ENCODE measurements at places on chromosomes 1 and 21.
A peak's percentile ranks its signal among the peaks of the same experiment; 100 is the strongest.

DNA sequence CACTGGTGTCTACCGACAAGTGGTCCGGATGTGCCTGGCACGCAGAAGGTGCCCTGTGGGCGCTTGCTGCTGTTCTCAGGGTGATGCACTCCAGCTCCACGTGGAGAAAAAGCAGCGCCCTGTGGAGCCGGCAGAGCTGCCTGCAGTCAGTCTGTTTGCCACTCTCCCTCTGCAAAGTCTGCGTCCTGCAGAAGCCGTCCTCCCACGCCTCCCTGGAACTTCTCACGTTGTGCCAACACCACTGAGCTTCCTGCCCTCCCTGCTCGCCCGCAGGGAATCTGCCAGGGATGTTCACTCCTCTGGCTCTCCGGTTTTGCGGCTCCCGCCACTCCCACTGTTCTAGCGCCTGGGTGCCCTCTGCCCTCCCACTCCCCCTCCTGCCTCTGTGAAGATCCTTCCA lies 19.8 kb upstream of the UBXN10 start:
- DNase-seq: peak; percentile 46

GRCh38 chr1:17470021-17470799 lies 30.7 kb upstream of the RCC2 start:
- DNase-seq: no peak

DNA sequence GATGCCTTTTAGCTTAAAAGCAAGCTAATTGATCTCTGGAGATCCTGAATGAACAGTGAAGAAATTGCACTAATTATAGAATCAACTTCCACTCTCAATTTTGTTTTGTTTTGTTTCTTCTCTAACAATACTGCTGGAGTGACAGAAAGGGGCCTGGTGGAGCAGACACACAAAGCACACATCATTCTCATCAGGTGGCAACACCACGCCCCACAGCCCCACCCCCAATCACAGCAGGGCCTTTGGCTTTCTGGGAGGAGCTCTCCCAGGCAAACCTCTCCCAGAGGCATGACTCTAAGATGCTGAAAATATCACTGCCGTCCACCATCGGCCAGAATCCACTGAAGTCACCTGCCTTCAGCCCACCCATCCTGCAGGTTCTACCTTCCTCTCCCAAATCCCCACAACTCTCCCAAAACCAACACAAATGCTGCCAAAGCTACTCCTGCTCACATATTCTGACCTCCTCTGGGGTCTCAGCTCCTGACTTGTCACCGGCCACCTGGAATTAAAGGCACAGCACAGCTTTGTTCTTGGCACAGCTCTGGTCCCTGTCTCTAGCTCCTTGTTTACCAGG lies 120.7 kb downstream of the GRIK3 start:
- no peak for DNase-seq

GRCh38 chr1:16126743-16127515 lies 28.9 kb downstream of the EPHA2 start:
- DNase-seq: no peak

DNA sequence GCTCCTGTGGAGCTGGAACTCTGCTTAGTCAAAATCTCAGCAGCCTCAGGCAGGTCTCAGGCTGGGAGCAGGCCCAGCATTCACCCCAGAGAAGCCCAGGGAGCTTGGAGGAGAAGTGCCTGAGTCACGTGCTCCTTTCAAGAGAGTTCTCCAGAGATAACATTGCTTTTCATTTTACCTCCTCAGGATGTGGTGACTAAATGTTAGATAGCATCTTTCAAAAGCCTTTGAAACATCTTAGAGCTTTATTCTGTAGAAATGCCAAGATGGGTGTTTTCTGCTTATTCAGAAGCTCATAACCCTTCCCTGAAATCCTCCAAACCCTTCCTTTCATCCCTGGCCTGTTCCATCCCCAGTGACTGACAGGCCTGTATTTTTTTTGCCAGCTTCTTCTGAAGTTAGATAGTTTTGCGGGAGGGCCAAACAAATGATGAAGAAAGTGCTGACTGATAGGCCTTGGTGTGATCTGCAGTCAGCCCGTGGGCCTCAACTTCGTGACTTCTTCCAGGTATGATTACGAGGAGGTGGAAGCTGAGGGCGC lies 58.0 kb downstream of the PGM1 start:
- no peak for DNase-seq

- no peak for DNase-seq
Observed at GRCh38 chr21:19993268-19993667, 1004.9 kb upstream of the NCAM2 start.

DNA sequence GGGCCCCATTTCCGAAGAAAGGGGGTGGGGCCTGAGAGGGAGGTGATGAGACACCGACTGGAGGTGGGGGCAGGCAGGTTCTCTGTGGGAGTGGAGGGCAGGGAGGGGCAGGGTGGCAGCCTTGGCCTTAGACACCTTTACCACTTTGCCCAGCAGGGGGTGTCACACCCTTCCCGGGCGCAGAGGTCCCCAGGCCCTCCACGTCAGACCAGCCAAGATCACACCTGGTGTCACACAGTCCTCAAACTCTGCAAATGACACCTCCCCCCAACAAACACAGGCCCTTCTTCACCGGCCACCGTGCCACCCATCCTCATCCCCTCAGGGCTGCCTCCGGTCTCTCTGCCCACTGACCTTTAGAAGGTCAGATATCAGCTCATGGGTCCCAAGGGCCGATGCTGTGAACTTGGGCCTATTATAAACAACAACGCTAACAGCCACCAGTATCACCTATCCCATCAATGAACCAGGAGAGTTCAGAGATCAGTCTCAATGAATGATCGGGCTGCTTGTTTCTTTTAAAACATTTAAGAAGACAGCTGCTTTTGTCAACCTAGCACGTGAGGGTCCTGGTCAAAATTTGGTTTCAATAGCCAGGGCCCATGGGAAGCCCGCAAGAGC lies 103.9 kb downstream of the CASZ1 start:
- DNase-seq: peak; percentile 58

DNA sequence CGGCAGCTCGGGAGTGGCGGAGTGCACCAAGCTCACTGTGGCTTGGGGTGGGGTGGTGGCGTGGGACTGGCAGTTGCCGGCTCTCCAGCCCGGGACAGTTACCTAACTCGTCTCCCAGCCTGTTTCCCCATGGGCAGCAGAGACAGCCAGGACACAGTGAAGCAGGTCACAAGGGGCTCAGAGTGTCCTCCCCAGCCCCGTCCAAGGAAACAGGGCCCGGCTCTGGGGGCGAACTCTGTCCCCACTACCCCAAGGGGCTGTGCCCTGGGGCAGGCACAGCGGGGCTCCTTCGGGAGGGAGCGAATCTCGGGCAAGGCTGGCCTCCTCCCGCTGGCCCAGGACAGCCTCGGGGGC lies 759 bp downstream of the GPR157 start:
- DNase-seq: peak; percentile 36

- no peak for DNase-seq
Observed at GRCh38 chr1:151005729-151006319, 878 bp downstream of the MINDY1 start.

DNA sequence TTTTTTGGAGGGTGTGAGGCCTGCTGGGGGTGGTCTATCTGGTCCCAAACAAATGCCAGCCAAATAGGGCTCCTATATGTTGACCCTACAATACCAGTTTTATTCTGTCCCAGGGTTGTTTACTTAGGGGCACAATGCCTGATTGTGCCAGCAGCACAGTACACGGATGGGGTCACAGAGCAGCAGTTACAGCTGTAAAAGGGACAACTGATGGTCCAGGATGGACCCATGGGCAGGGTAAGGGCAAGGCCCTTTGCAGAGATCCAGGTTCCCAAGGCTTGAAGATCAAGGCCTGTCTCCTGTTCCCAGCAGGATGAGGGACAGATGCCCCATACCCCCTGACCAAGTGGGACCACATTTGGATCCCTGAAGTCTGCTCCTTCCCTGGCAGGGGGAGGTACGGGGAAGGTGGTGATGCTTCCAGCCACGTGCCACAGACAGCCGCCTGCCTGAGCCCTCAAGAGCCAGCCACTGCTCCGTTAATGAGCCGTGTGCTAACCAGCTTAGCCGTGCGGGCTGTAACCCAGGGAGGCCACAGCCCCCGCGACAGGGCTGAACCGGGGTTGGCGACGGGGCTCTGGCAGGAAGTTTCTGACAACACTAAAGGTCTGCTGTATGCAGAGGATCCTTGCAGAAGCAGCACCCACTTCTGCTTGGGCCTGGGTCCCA lies 18.2 kb downstream of the SLC6A9 start:
- DNase-seq: no peak

- DNase-seq: no peak
Observed at GRCh38 chr1:33349081-33349759, 28.3 kb upstream of the A3GALT2 start.

DNA sequence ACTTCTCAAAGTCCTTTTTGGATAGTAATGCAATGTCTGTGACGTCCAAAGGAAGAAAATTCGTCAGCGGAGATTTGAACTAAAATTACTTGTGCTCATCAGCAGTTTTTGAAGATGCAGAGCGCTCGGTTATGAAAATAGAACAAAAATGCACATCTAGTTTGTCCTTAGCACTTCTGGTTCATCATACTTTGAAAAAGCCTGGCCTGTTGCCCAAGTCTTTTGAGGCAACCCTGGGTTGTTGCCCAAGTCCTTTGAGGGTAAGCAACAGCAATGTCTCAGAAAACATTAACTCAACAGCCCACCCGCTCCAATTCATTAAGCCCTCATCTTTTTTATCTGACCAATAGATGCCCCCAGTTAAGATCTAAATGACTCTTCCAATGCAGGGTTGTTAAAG lies 91.9 kb downstream of the HUNK start:
- DNase-seq: no peak

DNA sequence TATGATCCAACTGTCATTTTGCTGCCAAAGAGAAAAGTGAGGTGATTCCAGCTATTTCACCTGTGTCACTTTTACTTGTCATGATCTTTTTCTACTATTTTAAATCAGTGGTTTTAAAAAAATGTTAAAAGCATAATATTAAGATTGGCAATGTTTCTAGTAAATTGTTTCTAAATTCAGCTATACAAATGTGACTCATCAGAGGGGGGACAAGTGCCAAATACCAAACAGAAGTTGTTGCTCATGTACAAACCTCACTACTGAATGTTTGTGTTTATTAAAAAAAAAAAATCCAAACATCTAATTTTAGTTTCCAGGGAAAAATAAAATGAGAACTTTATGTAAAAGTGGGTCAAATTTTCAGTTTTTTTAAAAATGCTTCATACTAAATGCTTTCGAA lies 346.2 kb upstream of the SNX7 start:
- DNase-seq: peak; percentile 16

- peak; percentile 83 for DNase-seq
Observed at GRCh38 chr1:194024659-194025058, 838.2 kb upstream of the B3GALT2 start.

GRCh38 chr1:35691571-35692220 lies 27.0 kb downstream of the C1orf216 start:
- no peak for DNase-seq

- DNase-seq: peak; percentile 78
Observed at GRCh38 chr1:83999316-83999819, 436 bp upstream of the TTLL7 start.

- DNase-seq: no peak
Observed at GRCh38 chr1:62513013-62513412, 76.2 kb downstream of the USP1 start.

- DNase-seq: peak; percentile 66
Observed at GRCh38 chr1:77605246-77606026, 77.0 kb downstream of the ZZZ3 start.

DNA sequence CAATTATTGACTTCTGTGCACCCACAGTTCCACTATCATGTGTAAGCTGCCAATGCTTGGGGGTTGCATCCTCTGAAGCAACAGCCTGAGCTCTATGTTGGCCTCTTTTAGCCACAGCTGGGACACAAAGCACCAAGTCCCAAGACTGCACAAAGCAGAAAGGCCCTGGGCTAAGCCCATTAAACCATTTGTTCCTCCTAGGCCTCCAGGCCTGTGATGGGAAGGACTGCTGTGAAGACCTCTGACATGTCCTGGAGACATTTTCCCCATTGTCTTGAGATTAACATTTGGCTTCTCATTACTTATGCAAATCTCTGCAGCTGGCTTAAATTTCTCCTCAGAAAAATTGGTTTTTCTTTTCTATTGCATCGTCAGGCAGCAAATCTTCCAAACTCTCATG lies 123.7 kb upstream of the DEPDC1 start:
- DNase-seq: no peak

DNA sequence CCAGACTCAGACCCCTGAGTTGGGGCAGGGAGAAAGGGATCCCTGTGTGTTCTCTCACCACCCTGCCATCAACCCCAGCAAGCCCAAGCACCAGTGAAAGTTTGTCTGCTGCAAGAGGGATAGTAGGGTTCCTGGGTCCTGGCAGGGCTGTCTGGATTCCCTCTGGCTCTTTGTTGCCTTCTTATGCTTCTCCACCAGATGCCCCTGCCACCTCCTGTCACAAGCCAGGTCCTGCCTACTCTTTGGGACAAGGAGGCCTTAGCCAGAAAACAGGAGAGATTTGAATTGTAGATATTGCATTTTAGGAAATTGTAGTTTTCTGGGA lies 21.7 kb downstream of the UBE2T start:
- no peak for DNase-seq

DNA sequence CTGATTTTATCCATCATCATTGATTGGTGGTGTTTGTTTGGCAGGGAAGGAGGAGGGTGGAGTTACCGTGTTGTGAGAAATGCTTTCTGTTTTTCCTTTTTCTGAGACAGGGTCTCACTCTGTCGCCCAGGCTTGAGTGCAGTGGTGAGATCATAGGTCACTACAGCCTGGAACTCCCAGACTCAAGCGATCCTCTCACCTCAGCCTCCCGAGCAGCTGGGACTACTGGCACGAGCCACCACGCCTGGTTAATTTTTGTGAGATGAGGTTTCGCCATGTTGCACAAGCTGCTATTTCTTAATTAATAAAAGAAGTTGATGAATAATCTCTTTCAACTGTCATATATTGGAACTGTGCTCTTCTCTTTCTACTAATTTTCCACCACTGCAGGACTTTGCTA lies 44.3 kb downstream of the HUNK start:
- DNase-seq: no peak

GRCh38 chr1:224541901-224542630 lies 74.1 kb upstream of the CNIH3 start:
- peak; percentile 27 for DNase-seq

- no peak for DNase-seq
Observed at GRCh38 chr1:238254935-238255334, 364.2 kb upstream of the ZP4 start.

DNA sequence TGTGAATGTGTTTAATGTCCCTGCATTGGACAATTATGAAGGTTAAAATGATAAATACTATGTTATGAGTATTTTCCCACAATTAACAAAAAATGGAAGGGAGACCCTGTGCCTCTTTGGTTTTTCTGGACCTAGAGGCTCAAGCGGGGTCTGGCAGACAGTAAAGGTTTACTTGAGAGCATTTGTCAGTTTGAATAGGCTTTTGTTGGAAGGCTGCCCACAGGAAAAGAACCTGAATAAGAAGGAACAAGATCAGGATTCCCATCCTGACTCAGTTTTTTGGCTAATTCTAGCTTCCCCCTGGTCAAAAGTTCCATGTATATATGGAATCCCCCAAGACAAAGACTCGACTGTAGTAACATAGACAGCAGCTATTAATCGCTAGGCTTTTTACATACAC lies 150.9 kb upstream of the JUN start:
- no peak for DNase-seq

DNA sequence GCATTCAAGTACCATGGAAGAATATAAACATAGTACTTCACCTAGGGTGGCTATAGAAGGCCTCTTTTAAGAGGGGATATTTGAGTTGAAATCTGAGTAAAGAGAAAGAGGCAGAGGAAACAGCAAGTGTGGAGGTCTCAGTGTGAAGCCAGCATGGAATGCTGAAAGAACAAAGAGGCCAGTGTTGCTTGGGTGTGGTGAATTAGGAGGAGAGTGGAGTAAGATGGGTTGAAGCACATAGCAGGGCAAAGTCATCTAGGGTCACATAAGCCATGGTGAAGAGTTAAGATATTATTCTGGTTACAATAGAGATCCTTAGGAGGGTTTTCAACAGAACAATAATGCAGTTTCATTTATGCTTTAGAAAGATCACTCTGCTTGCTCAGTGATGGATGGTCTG lies 37.5 kb downstream of the C1orf141 start:
- DNase-seq: no peak

Data from epithelial cell of esophagus (primary cell).